ENCODE measurements at places on chromosomes 5 and 9.

- no peak for DNase-seq
Observed at GRCh38 chr5:150500328-150500841, 7.5 kb upstream of the NDST1 start.

DNA sequence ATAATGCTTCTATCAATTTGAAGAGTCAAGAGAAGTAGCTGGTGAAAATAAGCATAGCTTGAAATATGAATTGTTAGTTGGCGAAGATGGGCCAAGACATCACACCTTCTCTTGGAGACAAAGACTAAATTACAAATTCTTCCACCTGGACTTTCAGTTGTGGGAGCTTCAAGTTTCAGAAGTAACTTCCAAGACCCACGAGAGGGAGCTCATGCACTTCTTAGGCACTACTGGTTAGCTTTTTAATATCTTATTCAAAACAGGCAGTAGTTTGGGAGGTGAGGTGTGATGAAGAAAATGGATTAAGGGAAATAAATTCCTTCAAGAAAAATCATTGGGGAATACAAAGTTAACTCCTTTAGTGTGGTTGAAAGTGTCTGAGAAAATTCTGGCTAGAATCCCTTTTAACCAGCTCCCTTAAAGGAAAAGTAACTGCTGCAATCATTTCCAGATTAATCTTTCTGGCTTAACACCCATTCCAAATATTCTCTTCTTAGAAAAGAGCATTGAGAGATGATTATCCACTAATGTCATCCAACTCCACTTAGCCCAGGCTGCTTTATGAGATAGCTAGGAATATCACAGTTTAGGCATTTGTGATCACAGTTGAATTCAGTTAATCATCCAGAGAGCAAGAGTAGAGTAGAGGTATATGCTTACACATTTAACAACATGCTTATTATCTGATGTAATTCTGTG lies 139.5 kb upstream of the DMRTA1 start:
- no peak for DNase-seq

GRCh38 chr5:114192108-114192507 lies 169.8 kb upstream of the KCNN2 start:
- no peak for DNase-seq

GRCh38 chr5:64659289-64659688 lies 31.0 kb upstream of the SHISAL2B start:
- DNase-seq, result no peak

DNA sequence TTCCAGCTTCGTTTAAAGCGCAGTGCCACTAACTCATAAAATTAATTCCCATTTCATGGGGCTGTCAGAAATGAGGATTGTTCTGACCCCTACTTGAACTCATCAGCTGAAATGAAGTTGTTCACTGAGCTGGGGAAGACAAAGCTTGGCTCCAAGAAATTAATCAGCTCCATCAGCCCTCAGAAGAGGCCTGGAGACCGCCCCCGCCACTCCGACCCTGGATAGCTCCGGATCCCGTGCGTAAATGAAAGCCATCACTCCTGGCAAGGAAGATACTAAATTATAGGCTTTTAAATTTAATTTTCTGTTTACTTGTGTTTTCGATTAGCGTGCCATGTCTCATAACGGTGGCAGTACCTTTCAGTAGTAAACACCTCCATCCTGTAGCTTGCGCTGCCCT lies 142.8 kb upstream of the IRX2 start:
- no peak for DNase-seq

DNA sequence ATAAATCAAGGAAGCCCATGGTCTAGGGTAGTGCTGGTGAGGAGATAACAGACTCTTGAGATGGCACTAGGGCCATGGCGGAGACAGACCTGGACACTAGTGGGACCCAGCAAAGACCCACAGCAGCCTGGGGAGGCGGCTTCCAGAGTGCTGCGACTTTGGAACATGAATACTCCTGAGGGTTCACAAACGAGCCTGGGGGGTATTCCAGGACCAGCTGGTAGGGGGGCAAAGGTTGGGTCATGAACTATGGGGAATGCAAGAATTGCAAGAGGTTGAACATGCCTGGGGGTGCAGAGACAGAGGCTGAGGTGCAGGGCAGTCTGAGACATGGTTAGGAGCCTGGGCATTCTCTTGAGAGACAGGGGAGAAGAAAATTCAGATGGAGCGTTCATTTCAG lies 43.8 kb upstream of the SPTLC1 start:
- DNase-seq, result no peak

GRCh38 chr9:137411645-137412380 lies 11.1 kb downstream of the EXD3 start:
- DNase-seq, result peak; percentile 18

- DNase-seq, result no peak
Observed at GRCh38 chr5:148740966-148741742, 85.3 kb upstream of the ADRB2 start.

DNA sequence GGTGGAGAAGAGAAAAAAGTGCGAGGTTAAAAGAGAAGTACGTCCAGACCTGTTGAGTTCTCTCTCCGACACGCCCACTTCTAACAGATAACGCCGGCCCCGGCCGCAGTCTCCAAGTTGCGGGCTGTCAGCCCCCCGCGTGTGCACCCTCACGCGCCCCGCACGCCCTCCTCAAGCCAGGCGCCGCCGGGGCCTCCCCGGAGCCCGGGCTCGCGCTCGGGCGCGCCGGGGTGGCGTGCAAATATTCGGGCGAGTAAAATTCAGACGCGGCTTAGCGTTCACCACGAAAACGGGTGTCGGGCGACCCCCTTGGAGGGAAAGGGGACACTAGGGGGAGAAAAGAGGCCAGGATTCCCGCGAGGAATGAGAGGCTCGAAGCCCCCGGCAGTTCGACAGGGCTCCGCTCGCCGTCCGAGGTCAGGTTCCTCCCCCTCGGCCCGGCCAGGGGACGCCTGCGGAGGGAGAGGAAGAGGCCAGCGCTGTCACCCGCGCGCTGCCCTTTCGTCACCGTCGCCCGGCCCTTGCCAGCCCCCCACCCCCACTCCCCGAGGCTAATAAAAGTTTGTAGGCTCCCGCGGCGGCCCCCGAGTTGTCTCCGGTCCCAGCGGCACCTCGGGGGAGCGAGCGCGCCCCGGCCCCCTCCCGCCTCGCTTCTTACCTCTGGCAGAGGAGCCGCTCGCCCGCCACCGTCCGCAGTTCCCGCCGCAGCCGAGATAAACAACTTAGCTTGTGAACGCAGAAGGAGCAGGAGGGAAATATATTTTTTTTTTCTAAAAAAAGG lies 743 bp downstream of the NR3C1 start:
- DNase-seq, result peak; percentile 17

- no peak for DNase-seq
Observed at GRCh38 chr5:181181650-181182565, 23.1 kb downstream of the TRIM7 start.

GRCh38 chr5:9467199-9468059 lies 78.4 kb downstream of the SEMA5A start:
- DNase-seq, result no peak

- DNase-seq, result no peak
Observed at GRCh38 chr5:111313017-111313724, 89.0 kb downstream of the CAMK4 start.

GRCh38 chr5:39765366-39765765 lies 340.6 kb upstream of the DAB2 start:
- no peak for DNase-seq

DNA sequence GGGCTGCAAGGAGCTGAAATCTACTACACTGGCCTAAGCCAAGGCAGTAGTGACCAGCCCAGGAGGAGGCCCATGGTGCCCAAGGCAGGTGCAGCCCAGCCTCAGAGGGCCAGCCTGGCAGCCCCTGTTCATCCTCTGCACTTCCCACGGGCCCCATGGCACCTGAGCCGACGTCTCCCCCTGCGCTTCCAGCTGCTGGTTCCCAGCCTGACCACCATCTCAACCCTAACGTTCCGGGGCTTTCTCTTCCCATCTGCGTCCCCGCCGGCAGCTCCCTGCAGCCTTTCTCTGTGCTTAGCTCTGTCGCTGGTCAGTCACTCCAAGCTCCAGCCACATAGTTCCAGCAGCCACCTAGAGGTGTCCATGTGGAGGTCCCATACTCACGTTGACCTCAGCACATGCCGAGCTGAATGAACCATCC lies 105.5 kb upstream of the LMX1B start:
- no peak for DNase-seq

- no peak for DNase-seq
Observed at GRCh38 chr5:33701951-33702350, 189.8 kb downstream of the ADAMTS12 start.

GRCh38 chr5:139984816-139985215 lies 58.3 kb downstream of the NRG2 start:
- no peak for DNase-seq

DNA sequence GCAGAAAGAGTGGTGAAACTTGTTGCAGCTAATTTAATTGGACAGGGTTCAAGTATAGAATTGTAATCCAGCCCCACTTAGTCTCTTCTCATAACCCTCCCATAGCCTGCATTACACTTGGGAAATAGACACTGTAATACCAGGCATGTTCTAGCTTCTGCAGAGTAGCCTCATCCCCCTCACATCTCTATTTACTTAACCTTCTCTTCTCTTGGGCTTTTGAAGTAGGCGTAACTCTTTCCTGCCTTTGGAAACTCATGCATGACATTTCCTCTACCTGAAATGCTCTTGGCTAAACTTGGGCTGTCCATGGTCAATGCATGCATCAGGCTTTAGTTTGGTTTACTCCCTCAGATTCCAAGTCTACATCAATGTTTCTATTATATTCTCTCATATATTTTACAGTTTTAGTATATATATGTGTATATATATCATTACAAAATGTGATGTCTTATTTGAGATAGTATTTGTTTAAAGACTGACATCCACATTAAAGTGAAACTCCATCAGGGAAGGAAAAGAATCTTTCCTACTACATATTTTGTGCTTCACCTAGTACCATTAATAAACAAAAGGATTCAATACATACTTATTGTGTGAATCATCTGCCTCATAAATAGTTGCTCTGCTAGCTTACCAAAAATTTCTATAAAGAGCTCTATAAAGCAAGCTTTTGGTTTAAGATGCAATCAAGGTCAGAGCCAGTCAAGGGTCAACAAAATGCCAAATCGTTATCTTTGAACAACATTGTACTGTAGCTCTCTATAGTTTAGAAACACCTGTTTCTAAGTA lies 1158.0 kb downstream of the MAT2B start:
- DNase-seq, result no peak

DNA sequence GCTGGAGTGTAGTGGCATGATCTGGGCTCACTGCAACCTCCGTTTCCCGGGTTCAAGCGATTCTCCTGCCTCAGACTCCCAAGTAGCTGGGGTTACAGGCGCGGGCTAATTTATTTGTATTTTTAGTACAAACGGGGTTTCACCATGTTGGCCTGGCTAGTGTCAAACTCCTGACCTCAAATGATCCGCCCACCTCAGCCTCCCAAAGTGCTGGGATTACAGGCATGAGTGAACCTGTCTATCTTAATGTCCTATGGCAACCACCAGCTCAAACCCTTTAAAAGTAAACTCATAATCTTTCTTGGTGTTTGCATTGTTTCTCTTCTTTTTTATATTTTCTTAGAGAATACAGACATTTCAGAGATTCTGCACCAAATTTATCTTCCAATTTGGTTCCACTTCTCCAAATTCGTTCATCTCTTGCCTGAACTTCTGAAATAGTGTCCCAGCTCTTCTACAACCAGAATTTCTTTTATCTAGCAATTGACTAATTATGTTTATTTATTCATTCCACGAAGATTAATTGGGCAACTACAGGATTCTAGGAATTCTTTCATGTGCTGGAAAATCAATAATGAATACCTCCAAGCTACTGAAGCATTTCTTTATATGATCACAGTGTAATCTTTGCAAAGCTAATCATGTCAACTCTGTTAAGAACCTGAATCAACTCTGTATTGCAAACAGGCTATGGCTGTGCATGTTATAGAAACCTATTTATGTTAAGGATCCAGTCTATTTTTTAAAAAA lies 60.0 kb upstream of the TYRP1 start:
- no peak for DNase-seq

DNA sequence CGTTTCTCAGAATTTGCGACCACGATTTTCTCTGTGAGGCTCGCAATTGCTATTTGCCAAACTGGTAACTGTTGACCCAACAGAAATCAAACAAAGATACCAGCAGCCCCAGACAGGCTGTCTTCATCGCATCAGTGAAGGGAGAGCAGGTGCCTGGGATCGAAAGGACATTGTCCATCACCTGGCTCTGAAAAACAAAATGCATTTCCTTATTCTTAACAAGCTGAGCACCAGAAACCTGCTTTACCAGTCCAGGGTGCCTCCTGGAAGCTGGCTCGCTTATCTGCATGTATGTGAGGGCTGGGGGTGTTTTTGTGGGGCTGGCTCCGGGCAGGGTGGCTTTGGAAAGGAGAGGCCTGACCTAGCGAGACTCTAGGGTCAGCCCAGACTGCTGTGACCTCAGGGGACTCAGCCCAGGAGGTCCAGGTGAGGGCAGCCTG lies 24.7 kb downstream of the WWC1 start:
- DNase-seq, result no peak

DNA sequence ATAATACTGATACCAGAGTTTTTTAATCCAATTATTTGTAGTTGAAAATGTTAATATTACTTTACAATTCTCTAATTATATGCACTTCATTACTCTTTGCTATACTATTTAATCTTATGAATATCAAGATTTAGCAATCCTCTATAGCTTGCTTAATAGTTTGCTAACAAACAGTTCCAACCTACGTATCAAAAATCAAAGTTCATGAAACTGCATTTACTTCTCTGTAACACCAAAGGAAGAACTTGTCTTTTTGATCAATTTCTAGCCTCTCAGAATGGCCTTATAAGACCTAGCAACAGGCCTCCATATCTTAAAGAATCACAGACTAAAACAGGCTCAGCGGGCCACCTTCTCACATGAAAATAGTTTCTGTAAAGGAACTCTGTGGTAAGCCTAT lies 68.9 kb downstream of the ADAMTS6 start:
- DNase-seq, result no peak

DNA sequence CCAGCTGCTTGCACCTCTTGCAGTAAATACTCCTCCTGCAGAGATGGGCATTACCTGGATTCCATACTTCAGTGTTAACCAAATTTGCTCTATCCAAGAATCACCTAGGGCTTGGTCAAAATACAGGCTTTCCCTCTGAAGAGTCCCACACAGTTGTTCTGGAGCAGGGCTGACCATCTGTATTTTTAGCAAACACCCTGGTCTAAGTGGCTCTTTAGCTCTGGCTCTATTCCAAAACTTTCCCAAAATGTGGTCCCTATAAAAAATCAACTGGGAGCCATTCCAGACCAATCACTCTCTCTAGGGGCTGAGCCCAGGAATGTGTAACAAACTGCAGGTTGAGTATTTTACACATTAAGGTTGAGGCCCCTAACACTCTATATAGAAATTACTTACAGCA lies 153.7 kb downstream of the SPOCK1 start:
- no peak for DNase-seq

Data from stimulated activated CD8-positive, alpha-beta memory T cell treated with anti-CD3 and anti-CD28 coated beads, Interleukin-7, amount 100 ng/mL, for 1 hour (primary cell).